ENCODE measurements at places on chromosomes 1 and 21. TPM values are rescaled to one million over a fixed set of nuclear protein-coding genes. Genes with fewer than 3 reads are reported as not detected.
A peak's percentile ranks its signal among the peaks of the same experiment; 100 is the strongest.

DNA sequence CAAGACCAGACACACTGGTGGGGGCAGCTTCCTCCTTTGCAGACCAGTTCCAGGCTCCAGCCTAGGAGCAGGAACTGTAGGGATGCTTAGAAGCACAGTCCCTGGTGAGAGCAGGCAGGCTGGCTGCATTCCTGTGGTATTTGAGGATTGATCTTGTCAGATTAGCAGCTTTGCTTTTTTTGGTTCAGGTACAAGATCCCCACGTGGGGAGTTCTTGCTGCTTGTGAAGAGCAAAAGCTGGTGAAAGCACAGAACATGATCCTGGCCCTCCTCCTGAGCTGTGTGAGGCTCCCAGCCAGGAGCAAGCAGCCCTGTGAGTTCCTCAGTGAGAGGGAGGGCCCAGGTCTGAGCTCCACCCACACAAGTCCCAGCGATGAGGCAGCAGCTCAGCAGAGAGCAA is 75.3 kb upstream of the ARTN start:
- H3K36me3 ChIP-seq = no peaks in the 10 kb centered on the region
- H3K27ac ChIP-seq = no peak overlapping the region
- no peak overlapping the region for H3K4me3 ChIP-seq

The TNFRSF8 gene
- 0.94 TPM for total RNA-seq

- no peaks in the 10 kb centered on the region for H3K4me1 ChIP-seq
- no peaks in the 10 kb centered on the region for H3K27me3 ChIP-seq
- no peaks in the 10 kb centered on the region for H3K36me3 ChIP-seq
- no peak overlapping the region for H3K27ac ChIP-seq
Measured at GRCh38 chr1:242187171-242187570, 188.3 kb upstream of the MAP1LC3C start.

The GJB5 gene
- total RNA-seq = 1.7 TPM

The MRPS6 gene
- total RNA-seq = 21.3 TPM

The INKA2 gene
- 1.4 TPM for total RNA-seq

DNA sequence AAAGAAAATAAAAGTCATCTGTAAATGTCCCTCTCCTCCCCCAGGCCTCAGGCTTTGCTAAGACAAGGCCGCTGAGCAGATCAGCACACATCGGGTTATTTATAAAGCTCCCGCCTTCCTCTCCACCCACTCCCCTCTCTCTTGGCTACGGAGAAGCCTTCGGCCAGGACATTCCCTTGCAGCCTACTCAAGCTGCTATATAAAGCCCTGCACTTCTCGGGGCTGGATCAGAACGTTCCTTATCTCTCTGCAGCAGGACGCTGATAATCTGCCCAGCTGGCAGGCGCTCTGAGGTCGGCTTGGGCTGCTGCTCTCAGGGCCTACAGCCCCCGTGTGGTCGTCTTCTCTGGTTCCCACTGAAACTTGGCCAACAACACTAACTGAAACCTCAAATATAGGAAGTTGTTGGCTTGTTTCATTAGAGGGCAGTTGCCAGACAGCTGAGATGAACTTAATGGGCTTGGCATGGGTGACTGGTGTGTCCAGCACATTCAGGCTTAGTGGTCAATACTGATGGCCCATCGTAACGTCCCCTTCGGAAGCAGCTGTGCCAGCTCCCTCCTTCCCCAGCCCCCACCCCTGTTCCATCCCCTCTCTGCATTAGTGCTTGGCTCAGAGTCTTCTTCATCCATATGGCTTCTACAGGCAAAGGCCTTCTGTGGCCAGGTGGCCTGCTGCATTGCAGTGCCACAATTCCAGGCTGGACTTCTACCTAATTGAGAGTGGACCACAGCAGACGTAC is 64.6 kb downstream of the IER5 start:
- H3K27me3 ChIP-seq = peaks cover 6% of the 10 kb centered on the region
- no peak overlapping the region for H3K4me3 ChIP-seq
- no peak for DNase-seq
- H3K27ac ChIP-seq = no peak overlapping the region

The OR10J1 gene
- total RNA-seq = not detected

DNA sequence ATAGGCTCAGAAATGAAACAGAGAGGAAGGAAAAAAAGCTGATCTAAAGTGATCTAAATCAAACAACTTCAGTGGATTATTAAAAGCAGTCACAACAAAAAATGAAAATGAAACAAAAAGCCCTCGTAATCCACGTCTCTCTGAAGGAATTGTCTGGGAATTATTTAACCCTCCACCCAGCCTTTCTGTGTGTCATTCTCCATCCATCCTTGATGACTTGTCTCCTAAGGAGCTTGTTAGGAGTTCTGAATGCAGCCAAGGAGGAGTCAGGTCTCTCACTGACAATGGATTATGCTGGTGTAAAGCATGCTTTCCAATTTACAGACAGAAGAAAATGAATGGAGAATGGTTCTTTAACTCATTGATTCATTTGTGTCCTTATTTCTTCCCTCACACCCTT is 359.3 kb upstream of the RUNX1 start:
- H3K27ac ChIP-seq = no peak overlapping the region
- no peaks in the 10 kb centered on the region for H3K4me1 ChIP-seq
- DNase-seq = no peak

The A3GALT2 gene
- not detected for total RNA-seq

The CACYBP gene
- total RNA-seq = 91.4 TPM

GRCh38 chr21:46038871-46039397 is 57.4 kb downstream of the COL6A1 start:
- no peaks in the 10 kb centered on the region for H3K27me3 ChIP-seq
- no peaks in the 10 kb centered on the region for H3K4me1 ChIP-seq
- H3K36me3 ChIP-seq = no peaks in the 10 kb centered on the region

DNA sequence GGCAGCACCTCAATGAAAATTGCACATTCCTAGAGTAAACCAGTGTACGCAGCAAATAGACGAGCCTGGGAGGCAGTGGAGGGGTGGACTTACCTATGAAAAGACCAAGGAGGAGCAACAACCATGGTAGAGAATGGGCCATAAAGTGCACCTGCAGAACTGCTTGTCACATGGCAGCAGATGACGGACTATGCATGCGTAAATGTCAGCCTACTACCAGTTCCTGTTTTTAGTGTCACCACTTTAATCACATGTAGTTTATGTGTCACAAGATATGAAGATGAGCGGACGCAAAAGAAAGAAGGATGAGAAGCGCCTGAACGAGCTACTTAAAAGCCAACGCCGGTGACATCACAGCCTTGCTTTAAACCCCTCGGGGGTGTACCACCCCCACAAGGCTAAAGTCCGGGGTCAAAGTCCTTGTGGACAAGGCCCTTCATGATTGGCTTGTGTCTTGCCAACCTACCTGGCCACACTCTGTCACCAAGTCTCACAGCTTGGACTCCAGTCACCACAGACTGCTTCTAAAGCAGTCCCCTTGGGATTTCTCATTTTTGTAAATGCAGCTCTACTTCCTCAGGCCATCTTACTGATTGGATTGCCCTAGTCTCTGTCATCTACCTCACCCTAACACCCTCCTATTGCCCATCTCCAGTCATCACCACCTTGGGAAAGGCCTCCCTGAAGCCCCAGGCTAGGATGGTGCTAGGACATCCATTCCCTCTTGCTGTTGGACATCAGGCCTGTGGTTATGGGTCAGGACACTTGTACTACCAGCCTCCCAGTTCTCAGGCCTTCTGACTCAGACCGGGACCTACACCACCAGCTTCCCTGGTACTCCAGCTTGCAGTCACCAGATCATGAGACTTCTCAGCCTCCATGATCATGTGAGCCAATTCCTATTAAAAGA is 6.0 kb upstream of the LY9 start:
- no peak overlapping the region for H3K27ac ChIP-seq
- no peak for DNase-seq
- no peaks in the 10 kb centered on the region for H3K36me3 ChIP-seq

DNA sequence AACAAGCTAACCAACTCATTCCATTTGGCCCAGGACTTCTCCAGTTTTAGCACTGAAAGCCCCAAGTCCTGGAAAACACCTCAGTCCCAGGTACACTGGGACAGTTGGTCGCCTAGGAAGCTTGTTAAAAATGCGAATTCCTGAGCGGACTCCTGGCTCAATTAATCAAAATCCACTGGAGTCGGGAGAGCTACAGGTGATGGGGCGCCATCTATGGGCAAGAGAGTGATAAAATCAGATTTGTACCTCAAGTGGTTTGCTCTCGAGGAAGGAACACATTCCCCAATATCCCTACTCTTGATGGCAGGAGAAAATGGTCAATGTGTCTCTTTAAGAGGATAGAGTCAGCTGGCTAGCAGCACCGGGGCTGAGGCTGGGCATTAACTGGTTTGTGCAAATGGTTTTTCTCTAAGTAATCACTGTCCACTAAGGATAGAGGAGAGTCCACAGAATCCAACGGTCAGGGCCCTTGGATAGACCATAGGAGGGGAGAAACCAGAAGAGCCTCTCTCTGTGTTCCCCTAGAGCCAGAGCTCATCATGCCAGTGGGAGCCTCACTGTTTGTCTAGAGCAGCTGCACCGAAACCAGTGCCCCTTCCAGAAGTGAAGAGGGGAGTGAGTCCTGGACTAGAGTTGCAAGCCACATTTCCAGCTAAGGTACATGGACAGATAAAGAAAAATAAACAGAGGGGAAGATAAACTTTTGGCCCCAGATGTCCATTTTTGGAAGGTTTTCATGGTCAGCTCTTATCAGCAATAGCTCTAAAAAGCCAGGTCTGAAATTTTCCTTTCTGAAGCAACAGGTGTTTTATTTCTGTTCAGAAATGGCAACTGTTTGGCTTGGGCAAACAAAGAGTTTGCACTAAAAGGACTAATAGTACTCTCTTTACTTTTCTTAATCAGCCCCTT is 148.5 kb downstream of the TENT5C start:
- no peaks in the 10 kb centered on the region for H3K27me3 ChIP-seq
- H3K4me3 ChIP-seq = no peak overlapping the region
- peak; percentile 52 for DNase-seq
- H3K4me1 ChIP-seq = no peaks in the 10 kb centered on the region

GRCh38 chr1:47434051-47434842 is 3.6 kb upstream of the FOXD2 start:
- H3K36me3 ChIP-seq = no peaks in the 10 kb centered on the region
- no peak overlapping the region for H3K27ac ChIP-seq
- H3K27me3 ChIP-seq = peaks cover 90% of the 10 kb centered on the region

GRCh38 chr1:164250365-164250764 is 308.6 kb upstream of the PBX1 start:
- H3K27ac ChIP-seq = no peak overlapping the region
- H3K4me1 ChIP-seq = no peaks in the 10 kb centered on the region
- H3K36me3 ChIP-seq = no peaks in the 10 kb centered on the region
- H3K27me3 ChIP-seq = no peaks in the 10 kb centered on the region
- DNase-seq = no peak

DNA sequence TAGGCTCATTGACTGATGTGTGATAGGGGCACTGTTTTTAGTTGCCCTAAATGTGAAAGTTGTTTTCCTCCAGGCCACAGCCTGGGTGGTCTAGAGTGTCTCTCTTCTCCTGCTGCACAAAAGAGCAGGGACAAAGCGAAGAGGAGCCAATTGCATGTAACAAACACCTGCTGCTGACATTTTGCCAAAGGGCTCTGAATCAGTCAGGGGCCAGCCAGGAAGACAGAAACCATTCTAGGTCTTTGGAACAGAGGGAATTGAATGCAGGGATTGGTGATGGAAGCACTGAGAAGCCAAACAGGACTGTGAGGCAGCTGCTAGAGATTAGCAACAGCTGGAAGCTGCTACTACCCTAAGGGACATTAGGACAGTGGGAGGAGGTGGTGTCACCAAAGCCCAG is 185.3 kb upstream of the POU3F1 start:
- no peak overlapping the region for H3K27ac ChIP-seq
- DNase-seq = no peak
- H3K4me3 ChIP-seq = no peak overlapping the region
- no peaks in the 10 kb centered on the region for H3K36me3 ChIP-seq
- no peaks in the 10 kb centered on the region for H3K4me1 ChIP-seq
- H3K27me3 ChIP-seq = no peaks in the 10 kb centered on the region

The FNDC10 gene
- total RNA-seq = 0.24 TPM

DNA sequence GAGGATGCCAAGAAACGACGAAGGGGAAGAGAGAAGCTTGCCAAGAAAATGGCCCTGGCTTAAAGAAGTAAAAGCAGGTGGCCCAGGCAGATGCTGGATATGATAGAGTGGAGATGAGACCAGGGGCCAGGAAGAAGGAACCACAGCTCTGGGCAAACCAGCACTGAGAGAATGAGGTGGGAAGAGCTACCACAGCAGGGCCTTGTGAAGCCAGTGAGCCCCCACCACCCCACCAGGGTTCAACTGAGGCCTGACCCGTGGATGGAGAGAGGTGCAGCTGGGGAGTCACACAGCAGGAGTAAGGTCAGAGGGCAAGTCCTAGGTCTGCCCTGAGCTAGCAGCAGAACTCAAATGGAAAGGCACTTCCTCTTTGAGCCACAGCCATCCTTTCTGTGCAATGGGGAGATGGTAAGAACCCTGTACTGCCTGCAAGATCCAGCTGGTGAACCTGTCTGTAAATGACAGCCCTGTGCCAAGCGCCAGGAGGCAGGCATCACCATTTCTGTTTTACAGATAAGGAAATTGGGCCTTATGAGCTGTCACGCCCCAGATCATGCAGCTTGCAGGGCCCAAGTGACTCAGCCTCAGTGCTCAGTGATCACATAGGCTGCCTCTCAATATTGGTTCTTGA is 8.5 kb downstream of the SH3BGRL3 start:
- no peak overlapping the region for H3K4me3 ChIP-seq
- no peak for DNase-seq
- peaks cover 3% of the 10 kb centered on the region for H3K36me3 ChIP-seq
- peaks cover 83% of the 10 kb centered on the region for H3K4me1 ChIP-seq
- no peaks in the 10 kb centered on the region for H3K27me3 ChIP-seq
- peak overlapping the region; percentile 99 for H3K27ac ChIP-seq

DNA sequence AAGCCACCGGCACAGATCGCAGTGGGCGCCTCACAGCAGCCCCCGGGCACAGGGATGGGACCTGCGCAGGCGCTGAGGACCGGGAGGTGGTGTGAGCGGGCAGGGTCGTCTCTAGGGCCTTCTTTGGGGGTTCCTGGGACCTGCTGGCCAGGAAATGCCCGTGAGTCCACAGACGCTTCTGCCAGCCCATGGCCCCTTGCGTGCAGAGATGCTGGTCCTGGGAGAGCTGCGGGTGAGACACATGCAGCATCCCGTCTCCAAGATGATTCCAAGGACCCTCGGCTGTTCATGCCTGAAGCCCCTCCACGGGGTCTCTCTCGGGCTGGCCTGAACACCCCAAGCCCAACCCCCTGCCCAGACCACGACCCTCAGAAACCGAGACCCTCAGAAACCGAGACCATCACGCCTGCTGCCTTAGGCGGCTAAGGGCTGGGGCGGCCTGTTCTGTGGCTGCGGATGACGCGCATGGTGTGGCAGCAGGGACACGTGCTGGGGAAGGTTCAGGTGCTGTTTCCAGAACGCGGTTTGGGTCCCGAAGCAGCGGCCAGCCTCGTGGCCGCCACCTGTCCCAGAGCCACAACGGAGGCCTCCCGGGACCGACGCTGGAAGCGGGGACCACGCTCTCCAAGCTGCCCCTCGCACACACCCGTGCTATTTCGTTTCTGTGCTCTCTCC is 23.0 kb downstream of the CFAP74 start:
- no peaks in the 10 kb centered on the region for H3K36me3 ChIP-seq
- no peaks in the 10 kb centered on the region for H3K4me1 ChIP-seq
- no peak overlapping the region for H3K4me3 ChIP-seq
- H3K27me3 ChIP-seq = no peaks in the 10 kb centered on the region
- DNase-seq = no peak
- no peak overlapping the region for H3K27ac ChIP-seq

The RNF207 gene
- 3.0 TPM for total RNA-seq
